Activated CD8-positive, alpha-beta T cell treated with anti-CD3 and anti-CD28 coated beads for 36 hours (primary cell): ENCODE measurements at places on chromosomes 1 and 21.

DNA sequence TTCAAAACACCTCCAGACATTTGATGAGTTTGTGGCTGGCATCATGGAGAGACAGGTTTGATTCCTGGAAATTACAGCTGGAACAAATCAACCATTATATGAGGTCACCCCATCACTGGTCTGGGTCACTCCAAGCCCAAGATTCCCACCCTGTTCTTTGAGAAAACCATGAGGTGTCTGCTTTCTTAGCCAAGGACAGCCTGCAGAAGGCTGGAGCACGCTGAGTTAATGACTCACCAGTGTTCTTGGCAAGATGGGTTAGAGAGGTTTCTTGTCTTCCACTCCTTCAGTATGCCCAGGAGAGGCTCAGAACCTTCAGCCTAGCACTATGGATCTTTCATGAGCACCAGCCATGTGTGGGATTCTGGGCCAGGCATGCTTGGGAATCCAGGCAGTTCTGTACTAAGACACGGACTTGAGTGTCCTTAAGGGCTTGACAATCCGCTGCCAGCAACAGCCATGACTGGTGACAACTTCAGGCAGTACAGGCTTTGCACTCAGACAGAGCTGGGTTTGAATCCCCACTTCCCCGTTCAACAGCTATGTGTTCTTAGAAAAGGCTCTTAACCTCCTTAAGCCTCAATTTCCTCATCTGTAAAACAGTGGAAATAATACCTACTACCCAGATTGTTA lies 43.9 kb downstream of the GRHL3 start:
- no peak for DNase-seq

- DNase-seq = no peak
These were observed 395 bp downstream of the SLC9A1 start for GRCh38 chr1:27154469-27154990.

- no peak for DNase-seq
These were observed 19.5 kb upstream of the MFN2 start for GRCh38 chr1:11960715-11961114.

DNA sequence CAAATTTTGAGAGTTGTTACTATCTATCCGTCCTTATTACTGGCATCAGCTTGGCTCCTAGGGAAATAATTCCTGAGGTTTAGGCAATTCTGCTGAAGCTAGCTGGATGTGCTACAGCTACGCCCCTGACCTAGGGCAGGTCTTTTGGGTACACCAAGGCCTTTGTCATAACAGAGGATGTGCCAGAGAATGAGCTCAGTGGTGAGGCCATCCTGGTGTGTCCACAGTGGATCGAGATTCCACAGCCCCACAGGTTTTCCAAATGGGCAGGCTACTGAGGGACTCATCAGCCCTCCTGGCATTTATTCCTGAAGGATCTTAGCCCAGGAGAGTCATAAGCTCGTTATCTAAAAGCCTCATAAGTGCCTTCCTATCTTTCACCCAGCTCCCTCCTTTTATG lies 475.2 kb upstream of the USP24 start:
- DNase-seq = no peak

GRCh38 chr1:78779831-78780230 lies 130.2 kb downstream of the IFI44 start:
- DNase-seq = no peak

DNA sequence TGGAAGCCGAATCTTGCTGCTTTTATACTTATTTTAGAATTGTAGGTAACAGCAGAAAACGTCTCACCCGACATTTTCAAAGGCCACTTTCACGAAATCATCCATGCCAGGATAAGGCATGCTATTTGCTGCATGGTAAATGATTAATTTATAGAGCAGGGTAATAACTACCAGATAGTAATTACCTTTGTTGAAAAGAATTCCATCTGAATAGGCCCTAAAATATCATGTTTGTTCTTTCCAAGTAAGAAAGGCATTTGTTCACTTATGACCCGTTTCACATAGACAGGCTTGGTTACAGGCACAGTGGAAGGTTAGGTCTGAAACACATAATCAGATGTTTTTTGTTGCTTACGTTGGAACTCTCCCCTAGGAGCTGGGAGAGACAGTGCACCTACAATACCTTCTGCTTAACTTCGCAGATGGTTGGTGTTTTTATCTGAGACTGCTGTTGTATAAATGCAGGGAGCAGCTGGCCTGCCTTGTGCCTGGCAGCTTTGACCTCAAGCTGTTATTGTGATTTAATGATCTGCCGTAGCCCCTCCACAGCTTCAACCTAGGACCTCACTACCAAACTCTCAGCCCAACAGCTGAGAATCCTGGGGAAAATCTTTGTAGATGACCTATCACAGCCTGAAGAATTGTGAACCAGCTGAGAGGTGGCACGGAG lies 1.6 kb downstream of the SLC44A3 start:
- no peak for DNase-seq

- no peak for DNase-seq
These were observed 122.5 kb upstream of the KCNJ15 start for GRCh38 chr21:38134084-38134873.

DNA sequence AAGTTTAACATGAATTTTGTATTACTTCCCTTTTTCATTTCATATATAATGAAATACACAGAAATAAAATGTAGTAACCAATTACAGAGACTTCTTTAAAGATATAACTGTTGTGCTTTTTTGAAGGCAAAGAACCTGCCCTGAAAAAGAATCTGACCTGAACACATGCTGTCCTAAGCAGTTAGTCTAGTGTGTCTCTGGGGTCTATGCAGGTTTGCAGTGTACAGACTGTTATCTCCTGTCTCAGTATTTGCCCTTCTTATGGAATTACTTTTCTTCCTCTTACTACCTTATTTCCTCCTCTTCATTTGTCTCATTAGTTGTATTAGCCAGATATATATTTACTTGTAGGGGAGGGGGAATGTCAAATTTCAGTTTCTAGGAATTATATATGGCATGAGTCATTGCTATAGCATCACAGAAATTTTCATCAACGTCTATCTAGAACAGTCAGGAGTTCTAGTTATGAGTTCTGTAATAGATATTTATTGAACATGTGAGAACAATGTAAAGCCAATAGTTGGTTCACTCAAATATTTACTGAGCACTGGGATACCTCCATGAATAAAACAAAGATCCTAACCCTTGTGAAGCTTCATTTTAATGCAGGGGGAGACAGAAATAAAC lies 28.4 kb upstream of the PLEKHO1 start:
- DNase-seq = no peak

DNA sequence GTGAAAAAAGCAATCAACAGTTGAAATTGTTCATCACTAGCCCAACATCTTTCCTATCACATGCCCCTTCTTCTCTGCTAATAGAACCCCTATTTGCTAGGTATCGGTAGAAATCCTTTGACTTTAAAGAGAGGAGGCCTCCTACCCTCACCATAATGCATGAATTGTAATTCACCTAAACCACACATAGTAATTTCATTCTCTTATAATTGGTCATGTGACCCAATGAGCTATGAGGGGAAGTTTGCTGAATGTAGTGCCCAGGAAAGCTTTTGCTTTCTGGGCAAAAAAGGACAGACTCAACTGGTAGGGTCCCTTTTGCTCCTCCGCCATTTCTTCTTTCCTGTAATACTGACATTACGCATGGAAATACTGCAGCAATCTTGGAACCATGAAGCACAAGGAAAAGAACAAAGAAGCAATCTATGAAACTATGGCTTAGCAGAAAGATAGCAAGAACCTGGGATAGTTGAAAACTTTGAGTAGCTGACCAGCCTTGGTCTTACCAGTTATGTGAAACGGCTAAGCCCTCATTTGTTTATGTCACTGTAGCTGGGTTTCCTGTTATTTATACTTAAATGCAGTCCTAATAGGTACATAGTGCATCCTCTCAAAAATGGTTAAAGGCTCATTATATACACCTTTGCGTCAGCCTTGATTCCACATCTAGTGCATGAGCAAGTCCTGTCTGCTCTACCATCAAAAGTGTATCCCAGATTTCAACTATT lies 10.2 kb upstream of the CHI3L2 start:
- DNase-seq = no peak

- no peak for DNase-seq
These were observed 21.8 kb downstream of the COA7 start for GRCh38 chr1:52676249-52676903.

DNA sequence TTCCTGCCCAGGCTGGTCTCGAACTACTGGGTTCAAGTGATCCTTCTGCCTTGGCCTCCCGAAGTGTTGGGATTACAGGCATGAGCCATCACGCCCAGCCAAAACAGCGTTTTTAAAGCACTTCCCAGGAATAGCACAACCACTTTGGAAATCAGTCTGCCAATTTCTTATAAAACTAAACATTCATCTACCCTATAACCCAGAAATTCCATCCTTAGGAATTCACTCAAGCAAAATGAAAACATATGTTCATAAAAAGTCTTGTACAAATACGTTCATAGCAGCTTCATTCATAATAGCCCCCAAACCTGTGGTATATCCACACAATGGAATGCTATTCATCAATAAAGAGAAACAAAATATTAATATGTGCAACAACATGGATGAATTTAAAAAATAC lies 36.1 kb downstream of the PHC2 start:
- DNase-seq = no peak

DNA sequence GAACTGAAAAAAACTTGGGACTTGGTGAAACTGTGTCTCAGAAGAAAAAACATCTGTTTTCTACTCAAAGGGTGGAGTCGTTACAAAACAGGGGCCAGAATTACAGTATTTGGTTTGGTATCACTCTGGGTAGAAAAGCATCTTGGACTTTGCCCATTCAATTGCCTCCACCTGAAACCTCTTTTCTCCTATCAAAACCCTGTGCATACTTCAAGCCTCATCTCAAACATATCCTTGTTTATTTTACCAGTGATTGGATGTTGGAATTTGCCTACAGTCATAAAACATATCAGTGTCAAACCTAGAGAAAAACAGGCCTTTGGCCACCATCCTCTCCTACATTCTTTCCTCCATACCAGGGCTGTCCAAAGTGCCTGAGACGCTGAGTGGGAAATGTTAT lies 281.5 kb downstream of the PLPP3 start:
- no peak for DNase-seq

- DNase-seq = no peak
These were observed 254.8 kb downstream of the PBX1 start for GRCh38 chr1:164813776-164814175.

- no peak for DNase-seq
These were observed 105.6 kb downstream of the ATP1B1 start for GRCh38 chr1:169212088-169212487.

- DNase-seq = no peak
These were observed 435.6 kb upstream of the CHRM3 start for GRCh38 chr1:238950784-238951183.

DNA sequence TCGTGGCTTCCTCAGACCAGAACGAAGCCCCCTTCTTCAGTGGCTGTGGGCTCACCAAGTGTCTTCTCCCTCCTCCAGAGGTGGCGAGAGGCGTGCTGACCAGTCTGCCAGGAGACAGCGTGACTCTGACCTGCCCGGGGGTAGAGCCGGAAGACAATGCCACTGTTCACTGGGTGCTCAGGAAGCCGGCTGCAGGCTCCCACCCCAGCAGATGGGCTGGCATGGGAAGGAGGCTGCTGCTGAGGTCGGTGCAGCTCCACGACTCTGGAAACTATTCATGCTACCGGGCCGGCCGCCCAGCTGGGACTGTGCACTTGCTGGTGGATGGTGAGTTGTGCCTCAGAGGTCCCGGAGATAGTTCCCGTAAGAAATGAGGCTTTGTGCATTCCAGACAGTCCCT lies 24.0 kb downstream of the IL6R start:
- DNase-seq = no peak

DNA sequence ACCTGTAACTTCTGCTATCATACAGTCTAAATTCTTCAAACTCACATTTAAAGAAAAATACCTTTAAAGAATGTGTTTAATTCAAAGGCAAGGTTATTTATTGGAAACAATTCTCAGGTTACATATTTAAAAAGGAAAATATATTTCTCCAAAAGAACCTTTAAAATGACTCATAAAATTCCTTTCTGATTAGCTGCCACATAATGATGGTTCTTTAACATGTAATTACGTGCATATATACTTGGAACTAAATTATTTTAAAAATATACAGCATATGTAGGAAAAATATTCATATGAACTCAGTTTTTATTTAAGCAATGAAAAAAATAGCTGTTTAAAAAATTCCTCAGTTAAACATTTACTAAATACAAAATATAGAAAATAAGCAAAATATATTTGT lies 173.6 kb downstream of the COP1 start:
- DNase-seq = no peak
